ENCODE measurements at places on chromosomes 16 and 17.

DNA sequence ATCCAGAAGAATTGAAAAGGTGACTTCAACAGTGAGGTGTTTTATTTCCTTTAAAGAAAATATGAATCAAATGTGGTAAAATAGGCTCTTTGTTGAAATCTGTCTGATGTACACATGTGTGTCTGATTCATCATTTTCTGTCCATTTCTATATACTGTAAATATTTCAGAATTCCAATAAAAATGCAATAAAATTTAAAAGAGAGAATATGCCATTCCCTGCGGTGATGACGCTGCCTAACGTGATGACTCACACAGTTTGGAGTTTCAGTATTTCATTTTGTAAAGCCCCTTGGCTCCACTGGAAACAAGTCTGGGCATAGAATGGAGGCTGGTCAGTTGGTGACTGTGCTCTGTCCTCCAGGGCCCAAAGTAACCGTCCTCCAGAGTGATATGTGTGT is 482.5 kb upstream of the CDH5 start:
- DNase-seq: no peak

- no peak for DNase-seq
Measured at GRCh38 chr17:74697515-74697914, 15.2 kb downstream of the CD300LF start.

DNA sequence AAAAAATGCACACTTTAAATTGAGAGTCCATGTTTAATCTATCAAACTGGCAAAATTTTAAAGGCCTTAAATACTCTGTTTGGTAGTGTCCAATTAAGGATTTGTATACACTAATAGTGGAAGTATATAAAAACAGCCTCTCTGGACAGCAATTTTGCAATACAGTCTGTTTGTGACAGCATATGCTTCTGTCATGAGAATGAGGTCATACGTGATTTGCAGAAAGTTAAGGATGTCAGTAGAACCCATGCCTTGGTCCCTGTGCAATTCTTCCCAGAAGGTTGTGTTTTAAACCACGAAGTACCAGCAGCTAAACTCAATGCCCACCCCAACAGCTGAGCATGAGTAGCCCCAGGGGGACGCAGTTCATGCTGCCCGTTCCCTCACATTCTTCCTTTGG is 78.4 kb downstream of the AIPL1 start:
- no peak for DNase-seq

DNA sequence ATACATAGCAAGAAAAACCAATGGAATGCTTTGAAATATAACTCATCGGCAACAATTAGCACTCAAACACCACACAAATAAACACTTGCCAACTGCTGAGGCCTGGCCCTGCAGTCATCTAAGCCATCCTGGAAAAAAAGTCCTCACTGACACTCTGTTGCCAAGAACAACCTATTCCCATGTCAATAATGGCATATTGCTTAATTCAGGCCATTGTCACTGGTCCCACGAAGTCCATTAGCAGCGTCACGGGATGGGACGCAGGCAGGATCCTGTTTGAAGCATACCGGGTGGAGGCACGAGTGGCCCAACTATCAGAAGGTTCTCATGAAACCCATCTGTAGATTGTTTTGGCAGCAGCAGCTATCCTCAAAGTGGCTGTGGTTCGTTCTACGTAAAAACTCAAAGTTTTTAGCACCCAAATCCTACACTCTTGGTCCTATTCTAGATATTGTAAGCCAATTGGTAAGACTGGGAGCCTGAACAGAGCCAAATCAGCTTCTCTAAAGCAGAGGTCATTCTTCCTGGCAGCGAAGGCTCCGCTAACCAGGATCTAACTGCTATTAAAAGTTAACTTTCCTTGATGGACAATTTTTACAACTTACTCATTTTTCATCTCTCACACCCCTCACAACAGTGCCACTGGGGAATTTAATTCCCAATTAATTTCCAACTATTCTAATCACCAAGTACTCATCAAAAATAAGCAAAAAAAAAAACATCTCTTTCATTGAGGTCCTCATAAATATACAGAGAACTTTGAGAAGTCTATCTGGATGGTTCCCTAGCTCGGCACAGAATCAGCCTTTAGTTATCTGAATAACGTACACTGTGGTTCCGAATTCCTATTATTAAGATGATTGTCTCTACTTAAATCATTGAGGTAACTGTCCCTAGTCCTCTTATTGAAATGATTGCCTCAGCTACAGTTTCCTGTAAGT is 91.5 kb downstream of the ZFHX3 start:
- no peak for DNase-seq

- no peak for DNase-seq
Measured at GRCh38 chr16:19515757-19516156, 6.1 kb downstream of the GDE1 start.

- DNase-seq: no peak
Measured at GRCh38 chr17:44581868-44582267, 24.6 kb downstream of the FZD2 start.
